ENCODE measurements at places on chromosomes 4 and X.

DNA sequence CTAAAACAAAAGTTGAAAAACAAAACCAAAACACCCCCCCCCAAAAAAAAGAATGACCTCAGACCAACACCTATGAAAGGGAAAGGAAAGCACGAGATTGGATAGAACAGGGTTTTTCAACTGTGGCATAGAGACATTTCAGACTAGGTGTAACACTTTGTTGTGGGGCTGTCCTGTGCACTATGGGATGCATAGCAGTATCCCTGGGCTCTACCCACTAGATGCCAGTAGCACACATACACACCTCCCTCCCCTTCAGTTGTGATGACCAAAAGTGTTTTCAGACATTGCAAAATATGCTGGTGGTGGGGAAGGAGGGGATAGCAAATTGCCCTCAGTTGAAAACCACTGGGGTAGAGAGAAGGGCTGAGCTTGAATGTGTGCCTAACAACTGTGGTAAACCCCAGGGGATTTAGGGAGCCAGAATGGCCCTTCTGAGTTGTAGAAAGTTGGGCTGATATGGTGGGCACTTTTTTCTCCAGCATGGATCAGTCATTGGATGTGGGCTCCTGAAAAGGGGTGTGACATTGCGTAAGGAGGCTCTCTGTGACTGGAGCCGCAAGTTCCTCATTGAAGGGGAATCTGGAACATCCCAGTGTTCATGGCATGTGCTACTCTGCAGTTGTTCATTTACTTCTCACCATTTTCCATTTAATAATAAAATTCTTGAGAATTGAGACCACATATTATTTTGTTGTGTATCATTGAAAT is 8.8 kb upstream of the GEMIN8 start:
- DNase-seq: no peak

DNA sequence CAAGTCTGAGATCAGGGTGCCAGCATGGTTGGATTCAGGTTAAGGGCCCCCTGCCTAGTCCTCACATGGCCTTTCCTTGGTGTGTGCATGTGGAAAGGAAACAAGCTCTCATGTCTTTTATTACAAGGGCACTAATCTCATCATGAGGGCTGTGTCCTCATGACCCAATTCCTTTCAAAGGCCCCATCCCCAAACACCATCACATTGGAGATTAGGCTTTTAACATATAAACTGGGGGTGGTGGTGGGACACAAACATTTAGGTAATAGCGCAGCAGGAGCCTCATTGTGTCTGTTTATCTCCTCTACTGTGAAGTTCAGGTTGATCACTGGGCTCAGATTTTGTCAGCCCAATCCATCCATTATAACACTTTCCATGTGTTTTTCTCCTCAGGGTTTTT is 41.0 kb downstream of the BEX3 start:
- DNase-seq: no peak

GRCh38 chrX:110322603-110323002 is 4.7 kb upstream of the AMMECR1 start:
- no peak for DNase-seq

GRCh38 chr4:155819066-155819465 is 47.0 kb downstream of the ASIC5 start:
- DNase-seq: no peak

DNA sequence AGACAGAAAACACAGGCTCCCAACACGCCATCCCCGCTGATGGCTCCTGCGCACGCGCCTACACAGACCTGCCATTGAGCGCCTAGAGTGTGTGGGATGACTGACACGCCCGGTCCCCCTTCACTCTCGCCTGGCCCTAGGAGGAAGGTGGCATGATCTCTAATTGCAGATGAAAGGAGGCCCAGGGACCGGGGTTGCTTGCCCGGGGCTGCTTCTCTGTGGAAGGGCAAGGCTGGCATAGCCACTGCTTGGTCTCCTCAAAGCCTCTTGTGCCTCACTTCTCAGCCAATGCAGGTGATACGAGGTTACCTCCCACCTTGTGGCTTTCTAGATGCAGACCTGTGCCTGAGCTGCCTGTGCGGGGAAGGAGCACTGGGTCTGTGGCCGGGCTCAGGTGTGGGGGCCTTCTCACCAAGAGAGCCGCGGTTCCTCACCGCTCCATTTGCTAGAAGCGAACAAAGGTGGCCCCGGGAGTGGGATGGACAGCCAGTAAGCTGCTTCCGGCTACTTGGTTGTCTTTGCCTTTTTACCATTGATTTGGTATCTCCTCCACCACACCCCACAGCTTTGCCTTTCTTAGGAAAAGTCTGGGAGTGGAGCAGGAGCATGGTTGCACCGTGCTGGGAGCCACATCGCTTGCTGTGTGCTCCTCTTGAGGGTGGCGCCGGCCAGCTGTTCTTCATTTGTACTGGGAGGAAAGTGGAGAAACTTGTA is 47.0 kb downstream of the TBC1D14 start:
- DNase-seq: no peak

DNA sequence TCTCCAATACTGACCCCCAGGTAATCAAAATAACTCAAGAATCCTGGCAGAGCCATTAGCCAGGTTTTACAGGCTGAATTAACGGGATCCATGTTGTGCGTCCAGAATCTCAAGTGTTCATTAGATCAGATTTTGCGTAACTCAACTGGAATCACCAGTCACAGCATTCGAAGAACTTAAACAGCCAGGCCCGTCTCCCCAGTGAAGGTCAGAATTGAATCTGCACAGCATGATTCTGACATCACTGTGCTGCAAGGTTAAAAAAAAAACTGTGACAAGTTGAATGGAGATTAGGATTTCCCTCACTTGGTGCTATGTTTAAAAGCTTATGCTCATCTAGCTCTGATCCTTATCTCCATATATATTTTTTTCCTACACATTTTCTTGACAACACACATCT is 96.1 kb downstream of the ANOS1 start:
- DNase-seq: no peak

- DNase-seq: no peak
Observed at GRCh38 chr4:140031706-140032105, 122.3 kb downstream of the MAML3 start.

DNA sequence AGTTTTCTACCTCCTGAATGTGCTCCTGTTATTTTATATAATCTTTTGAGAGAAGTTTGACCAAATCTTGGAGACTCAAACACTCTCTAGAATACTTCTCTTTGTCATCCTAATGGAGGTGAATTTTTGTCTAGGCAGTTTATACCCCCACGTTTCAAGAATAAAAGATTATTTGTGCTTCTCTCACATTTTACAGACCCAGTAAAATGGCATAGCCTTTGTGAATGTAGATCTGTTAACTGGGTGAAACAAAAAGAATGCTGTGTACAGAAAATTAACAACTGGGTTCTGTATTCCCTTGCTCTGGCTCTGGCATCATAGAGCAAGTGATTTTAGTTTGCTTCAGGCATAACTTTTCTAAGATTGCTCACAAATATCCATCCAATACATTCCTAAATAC is 26.1 kb downstream of the GASK1B start:
- no peak for DNase-seq

DNA sequence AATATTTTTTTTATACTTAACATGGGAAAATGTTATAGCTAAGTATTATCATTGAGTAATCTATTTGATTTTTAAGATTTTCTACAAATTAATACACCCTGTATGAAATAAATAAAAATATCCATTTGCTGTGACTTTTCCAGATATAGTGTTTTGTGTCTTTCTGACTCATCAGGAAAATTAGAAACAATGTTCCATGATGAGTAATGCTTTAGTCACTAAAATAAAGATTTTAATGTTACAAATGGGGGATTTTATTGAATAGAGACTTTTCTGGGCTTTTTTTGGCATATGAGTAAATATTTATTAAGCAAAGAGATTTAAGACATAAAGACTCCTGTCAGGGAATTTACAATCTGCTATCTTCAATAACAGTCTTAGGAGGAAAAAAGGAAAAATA is 279.2 kb upstream of the NOCT start:
- no peak for DNase-seq

DNA sequence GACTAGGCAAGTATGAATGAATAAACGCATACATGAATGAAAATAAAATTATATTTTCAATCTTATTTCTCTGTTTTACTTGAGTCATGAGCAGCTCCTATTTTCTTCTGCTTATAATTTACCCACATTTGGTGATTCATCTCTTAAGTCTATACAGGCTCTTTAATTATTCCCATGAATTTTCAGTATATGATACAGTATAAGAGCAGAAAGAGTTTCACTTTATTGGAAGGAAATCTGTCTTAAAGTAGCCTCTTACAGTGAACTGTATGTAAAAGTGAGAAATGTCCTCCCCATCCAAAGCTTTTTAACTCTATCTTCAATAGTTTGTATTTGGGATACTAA is 50.8 kb downstream of the TMEM165 start:
- no peak for DNase-seq

DNA sequence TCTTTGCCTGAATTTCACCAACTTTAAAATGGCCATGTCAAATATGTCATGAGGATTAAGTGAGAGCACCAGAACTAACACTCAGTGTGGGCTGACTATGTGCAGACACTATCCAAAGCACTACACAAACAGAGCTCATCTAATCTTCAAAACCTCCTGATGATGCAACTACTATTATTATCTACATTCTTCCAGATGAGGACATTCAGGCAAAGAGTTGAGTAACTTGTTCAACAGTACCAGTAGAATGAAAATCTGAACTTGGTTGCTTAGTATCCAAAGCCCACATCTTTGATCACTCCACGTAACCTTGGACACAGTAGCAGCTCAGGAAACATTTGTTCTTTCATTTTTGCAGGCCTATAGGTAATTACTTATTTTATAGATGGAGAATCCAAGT is 90.1 kb downstream of the ATP8A1 start:
- DNase-seq: no peak

DNA sequence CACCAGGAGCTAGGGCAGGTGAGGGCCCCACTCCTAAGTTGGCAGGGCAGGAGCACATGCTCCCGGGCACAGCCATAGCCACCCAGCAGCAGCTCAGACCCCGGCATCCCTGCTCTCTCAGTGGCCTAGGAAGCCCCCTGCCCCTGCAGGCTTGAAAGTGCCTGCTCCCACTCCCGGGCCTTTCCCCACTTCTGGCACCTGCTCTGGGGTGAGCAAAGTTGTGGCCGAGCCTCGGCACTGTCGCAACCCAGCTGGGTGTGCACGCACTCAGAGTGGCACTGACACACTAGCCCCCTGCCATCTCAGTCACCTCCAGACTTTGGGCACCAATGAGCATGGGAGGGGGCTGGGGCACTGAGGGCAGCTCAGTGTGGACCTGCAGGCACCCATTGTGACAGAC is 60.8 kb upstream of the CDKN2AIP start:
- no peak for DNase-seq

- DNase-seq: no peak
Observed at GRCh38 chr4:94158883-94159282, 48.8 kb upstream of the SMARCAD1 start.

DNA sequence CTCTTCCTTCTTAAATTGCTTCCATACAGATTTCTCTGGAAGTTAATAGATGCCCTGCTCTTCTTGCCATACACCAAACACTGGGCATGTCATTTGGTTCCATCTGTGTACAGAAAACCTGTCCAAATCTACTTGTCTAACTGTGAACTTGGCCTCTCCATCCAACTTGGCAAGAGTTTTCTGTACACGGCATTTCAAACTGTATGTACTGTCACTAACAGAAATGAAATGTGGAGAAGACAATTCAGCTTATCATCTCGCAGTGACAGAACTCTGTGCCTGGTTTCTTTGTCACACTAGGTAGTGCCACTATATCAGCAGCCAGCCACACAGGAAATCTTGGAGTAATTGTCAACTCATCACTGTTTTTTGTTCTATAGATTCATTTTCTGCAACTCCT is 58.2 kb downstream of the CXXC4 start:
- DNase-seq: no peak

GRCh38 chr4:147884536-147884935 is 152.6 kb downstream of the ARHGAP10 start:
- DNase-seq: no peak

GRCh38 chrX:124211312-124211942 is 121.0 kb upstream of the TEX13D start:
- DNase-seq: no peak

- DNase-seq: no peak
Observed at GRCh38 chrX:97322401-97322800, 438.7 kb downstream of the RPA4 start.

- no peak for DNase-seq
Observed at GRCh38 chrX:3451571-3451970, 105.1 kb upstream of the MXRA5 start.
